ENCODE measurements at places on chromosomes 16 and 17.

DNA sequence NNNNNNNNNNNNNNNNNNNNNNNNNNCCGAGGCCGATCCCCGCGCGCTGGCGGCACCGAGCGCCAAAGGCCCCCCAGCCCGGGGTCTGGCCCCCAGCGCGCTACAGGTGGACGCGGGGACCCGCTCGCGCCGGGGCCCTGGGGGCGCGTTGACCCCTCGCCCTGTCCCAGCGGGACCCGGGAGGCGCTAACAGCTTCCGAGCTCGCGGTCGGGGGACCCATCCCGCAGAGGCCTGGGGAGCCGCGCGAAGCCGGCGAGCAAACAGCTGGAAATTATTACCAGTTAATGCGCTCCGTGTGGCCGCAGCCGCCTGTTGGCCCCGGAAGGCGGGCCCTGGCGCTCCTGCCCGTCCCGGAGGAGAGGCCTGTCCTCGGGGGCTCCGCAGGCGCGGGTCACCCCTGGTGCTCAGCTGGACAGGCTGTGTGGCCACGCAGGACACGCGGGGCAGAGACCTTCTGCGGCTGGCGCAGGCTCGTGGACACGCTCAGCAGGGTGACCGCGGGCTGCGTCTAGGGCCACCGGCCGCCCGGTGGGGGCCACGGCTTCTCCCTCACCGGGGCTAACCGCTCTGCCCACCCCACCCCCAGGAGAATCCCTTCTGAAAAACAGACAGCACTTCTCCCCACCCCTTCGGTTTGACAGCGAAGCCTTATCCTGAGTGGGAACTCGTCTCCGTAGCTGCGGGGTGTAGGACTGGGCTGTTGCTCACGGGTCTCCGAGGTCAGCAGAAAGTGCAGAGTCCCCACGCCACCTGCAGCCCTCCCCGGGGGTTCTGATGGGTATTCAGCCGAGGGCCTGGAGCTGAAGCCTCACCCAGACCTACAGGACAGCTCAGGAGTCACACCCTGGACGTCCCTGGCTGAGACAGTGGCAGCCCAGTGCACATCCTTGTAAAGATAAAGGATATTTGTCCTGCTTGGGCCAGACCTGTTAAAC is 138.7 kb upstream of the RPH3AL start:
- DNase-seq, result no peak

GRCh38 chr16:24977678-24978075 is 37.5 kb downstream of the ARHGAP17 start:
- peak; percentile 58 for DNase-seq

DNA sequence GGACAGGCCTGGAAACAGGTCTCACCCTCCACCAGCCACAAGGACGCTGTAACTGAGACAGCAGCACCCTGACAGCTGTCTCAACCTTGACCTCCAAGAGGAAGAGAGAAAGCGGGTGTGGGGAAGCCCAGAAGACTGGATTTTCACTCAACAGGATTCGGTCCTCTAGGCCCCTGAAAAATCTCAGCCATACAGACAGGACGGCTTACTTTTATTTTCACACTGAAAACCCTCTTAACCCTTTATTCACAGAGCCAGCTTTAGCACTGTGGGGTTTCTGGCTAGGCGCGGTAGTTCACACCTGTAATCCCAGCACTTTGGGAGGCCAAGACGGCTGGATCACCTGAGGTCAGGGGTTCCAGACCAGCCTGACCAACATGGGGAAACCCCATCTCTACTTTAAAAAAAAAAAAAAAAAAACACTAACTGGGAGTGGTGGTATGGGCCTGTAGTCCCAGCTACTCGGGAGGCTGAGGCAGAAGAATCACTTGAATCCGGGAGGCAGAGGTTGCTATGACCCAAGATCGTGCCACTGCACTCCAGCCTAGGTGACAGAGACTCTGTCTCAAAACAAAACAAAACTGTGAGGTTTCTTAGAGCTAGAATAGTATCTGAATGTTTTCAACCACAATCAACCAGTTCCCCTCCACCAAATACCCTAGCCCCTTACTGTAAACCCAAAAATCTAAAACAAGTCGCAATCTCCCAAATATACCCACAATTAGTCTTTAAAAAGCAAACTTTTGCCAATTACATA is 5.3 kb downstream of the ANKRD11 start:
- no peak for DNase-seq

DNA sequence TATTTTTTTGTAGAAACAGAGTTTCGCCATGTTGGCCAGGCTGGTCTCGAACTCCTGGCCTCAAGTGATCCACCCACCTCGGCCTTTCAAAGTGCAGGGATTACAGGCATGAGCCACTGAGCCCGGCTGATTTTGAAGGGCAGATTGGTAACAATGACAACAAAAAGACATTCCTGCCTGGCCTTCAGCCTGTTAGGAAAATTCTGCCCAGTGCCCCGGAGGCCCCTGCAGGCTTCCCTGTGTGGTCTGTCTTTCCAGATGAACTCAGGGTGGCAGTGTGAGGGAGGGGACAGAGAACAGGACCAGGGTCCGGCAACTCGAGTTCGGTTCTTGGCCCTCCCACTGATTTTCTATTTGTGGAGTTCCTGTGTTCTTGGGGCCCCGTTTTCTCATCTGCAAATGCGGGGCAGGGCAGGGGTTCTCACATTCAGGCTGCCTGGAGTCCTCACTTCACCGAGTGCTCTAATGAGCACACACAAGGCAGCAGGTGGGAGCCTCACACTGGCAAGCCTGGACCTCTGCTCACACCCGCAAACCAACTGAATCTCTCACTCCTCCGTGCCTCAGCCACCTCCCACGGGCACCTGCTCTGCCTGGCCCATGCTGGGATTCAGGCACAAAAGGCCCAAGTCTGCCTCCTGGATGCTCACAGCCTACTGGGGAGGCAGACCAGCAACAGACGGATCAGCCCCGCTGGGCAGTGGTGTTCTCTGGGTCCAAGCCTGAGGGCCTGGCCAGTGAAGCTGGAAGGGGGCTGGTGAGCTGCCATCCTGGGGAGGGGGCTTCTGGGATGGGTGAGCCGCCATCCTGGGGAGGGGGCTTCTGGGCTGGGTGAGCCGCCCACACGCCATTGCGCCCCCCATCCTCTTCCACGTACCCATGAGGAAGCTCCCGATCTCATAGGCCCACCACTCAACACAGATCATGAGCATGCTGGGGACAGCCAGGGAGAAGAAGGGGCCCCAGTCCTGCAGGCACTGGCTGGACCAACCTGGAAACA is 10.3 kb downstream of the SLC47A2 start:
- no peak for DNase-seq

GRCh38 chr17:37025847-37026530 is 77.2 kb downstream of the AATF start:
- no peak for DNase-seq

DNA sequence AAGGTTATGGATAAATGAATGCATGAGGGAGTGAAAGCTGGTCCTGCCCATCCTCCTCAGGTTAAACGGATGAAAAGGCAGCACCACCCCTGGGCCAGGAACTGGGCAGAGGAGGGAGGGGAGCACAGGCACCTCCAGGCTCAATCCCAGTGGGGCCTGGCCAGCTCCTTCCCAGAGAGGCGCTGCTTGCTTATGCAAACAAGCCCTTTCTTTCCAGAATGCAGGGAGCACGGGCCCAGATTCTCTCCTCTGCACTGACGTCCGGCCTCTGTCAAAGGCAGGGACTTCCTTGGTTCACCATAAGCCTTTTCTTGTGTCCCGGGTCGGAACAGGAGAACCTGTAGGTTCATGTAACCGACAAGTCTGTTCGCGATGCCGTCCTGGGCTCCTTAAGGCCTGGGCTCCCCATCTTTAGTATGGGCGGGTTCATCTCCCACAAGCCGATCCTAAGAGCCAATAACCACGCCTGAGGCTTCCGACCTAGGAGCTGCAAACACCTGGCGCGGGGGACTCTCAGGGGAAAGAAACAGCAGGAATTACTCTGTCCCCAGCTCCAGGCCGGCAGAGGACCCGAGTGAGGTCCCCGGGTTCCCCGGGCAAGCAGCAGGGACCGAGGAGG is 16.3 kb downstream of the ENPP7 start:
- DNase-seq, result no peak

DNA sequence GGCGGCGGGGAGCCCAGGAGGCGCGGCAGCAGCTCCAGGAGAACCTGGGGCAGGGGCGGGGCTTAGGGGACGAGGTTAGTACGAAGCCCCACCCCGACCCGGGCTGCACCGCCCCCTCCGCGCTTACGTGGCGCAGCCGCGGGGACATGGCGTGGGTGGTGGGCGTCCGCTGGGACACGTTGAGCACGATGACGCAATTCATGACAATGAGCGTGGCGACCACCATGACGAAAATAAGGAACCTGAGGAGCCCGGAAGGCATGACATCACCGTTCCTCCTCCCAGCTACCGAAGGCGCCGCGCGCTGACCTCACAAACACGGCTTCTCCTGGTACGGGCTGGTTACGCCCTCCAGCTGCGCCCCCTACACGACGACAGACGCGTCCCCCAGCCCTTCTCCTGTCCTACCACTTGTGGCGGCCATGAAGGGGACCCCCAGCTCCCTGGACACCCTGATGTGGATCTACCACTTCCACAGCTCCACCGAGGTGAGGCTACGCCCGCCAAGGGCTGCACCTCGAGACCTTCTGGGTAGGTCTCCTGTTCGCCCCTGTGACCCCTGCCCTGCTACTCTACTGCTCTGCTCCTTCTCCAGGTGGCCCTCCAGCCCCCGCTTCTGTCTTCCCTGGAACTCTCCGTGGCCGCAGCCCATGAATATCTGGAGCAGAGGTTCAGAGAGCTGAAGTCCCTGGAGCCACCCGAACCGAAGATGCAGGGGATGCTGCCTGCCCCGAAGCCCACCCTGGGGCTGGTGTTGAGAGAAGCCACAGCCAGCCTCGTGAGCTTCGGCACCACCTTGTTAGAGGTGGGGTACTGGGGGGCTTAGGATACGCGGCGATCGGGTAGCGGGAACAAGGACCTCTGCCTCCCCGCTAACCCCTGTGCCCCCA is at the start of gene C17orf107:
C17orf107 (plus strand) TSS at position 196 of the 890 bp plus-strand sequence; CDS start at position 423, 227 bp downstream.
- DNase-seq, result no peak

GRCh38 chr17:78428025-78428575 is 49.7 kb downstream of the PGS1 start:
- DNase-seq, result no peak

GRCh38 chr17:78359321-78359996 is 418 bp downstream of the SOCS3 start:
- no peak for DNase-seq

- DNase-seq, result no peak
Observed at GRCh38 chr17:51668155-51668962, 408.0 kb downstream of the UTP18 start.

GRCh38 chr17:19005137-19005773 is 691 bp upstream of the FAM83G start:
- DNase-seq, result no peak

GRCh38 chr16:85275533-85276249 is 163.4 kb upstream of the CIBAR2 start:
- no peak for DNase-seq

GRCh38 chr16:66366433-66367299 is at the start of gene CDH5:
Gene CDH5 (plus strand): TSS chr16:66366691. CDS start chr16:66379338, 12,647 bp downstream.
- no peak for DNase-seq

DNA sequence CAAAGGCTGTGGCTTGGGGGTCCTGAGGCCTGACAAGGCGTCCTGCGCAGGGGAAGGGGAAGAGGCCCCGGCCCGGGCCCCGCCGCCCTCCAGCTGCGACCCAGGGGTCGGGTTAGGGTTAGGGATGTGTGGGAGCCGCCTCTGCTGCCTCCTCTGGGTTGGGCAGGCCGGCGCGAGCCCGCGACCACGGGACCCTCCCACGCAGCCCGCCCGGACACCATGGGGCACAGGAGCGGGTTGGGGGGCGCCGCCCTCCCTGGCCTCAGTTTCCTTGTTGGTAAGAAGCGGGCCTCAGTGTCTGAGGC is 386 bp downstream of the CIAO3 start:
- no peak for DNase-seq

DNA sequence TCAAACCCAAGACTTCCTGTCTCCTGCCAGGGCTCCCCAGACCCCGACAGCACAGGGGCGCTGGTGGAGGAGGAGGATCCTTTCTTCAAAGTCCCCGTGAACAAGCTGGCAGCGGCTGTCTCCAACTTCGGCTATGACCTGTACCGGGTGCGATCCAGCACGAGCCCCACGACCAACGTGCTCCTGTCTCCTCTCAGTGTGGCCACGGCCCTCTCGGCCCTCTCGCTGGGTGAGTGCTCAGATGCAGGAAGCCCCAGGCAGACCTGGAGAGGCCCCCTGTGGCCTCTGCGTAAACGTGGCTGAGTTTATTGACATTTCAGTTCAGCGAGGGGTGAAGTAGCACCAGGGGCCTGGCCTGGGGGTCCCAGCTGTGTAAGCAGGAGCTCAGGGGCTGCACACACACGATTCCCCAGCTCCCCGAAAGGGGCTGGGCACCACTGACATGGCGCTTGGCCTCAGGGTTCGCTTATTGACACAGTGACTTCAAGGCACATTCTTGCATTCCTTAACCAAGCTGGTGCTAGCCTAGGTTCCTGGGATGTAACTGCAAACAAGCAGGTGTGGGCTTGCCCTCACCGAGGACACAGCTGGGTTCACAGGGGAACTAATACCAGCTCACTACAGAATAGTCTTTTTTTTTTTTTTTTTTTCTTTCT is 8.1 kb downstream of the SERPINF1 start:
- DNase-seq, result no peak

DNA sequence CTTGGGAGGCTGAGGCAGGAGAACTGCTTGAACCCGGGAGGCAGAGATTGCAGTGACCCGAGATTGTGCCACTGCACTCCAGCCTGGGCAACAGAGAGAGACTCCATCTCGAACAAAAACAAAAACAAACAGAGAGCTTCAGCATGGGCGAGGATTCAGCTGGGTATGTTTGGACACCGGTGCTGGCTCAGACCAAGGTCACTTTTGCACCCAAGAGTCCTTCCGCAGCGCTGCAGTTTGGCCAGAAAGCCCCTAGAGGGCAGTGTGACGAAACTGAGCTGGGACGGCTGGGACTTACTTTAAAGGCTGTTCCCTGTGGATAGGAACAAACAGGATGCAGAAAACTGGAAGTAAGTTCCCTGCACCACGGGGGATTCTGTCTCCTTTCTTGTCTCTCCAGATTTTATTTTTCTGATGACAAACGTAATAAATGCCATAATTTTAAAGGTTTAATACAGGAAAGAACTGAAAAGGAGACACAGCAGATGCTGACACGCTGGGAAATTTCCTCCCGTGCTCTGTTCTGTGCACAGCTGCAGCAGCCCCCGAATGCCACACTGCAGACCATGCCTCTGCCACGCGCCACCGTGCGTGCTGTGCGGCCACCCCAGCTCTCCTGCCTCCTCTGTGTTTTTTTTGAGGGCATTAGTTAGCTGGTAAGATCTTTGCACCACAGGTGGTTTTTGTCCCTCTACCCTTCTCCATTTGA is 25.2 kb upstream of the USP36 start:
- DNase-seq, result no peak

Measured in AG04449 (cell line).